Activated CD4-positive, alpha-beta T cell treated with anti-CD3 and anti-CD28 coated beads, Interleukin-2, amount 10 ng/mL, durations not matched to agents 7 days and 5 days (primary cell): ENCODE measurements at places on chromosomes 7 and 10.

- H3K27ac ChIP-seq: no peak overlapping the region
- H3K4me1 ChIP-seq: no peaks in the 10 kb centered on the region
- H3K27me3 ChIP-seq: no peaks in the 10 kb centered on the region
- no peaks in the 10 kb centered on the region for H3K36me3 ChIP-seq
- H3K4me3 ChIP-seq: no peak overlapping the region
- no peak for DNase-seq
Observed at GRCh38 chr7:47573758-47574481, 8.0 kb downstream of the TNS3 start.

DNA sequence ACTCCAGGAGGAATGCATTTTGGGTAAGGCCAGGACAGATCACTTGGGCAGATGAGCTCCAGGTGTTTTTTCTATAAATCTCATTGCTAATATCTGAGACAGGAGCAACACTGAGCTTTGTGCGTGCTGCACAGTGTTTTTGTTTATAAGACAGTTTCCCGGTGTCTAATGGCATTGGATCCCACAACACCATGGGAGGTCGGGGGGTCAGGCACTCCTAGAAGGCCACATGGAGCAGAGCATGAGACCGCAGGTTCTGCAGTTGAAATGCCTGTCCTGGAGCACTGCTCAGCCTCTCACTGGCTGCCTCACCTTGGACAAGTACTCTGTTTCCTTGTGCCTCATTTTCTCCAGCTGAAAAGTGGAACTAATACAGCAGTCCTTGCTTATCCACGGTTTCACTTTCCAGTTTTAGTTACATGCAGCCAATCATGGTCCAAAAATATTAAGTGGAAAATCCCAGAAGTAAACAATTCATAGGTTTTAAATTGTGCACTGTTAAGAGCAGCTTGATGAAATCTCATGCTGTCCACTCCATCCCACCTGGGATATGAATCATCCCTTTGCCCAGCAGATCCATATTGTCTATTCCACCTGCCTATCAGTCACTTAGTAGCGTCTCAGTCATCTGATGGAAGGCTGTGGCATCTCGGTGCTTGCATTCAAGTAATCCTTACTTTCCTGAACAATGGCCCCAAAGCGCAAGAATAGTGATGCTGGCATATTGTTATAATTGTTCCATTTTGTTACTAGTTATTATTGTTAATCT lies 35.2 kb downstream of the ATXN7L1 start:
- H3K4me3 ChIP-seq: no peak overlapping the region
- H3K4me1 ChIP-seq: peaks cover 13% of the 10 kb centered on the region
- peaks cover 11% of the 10 kb centered on the region for H3K36me3 ChIP-seq
- no peaks in the 10 kb centered on the region for H3K27me3 ChIP-seq
- DNase-seq: no peak

DNA sequence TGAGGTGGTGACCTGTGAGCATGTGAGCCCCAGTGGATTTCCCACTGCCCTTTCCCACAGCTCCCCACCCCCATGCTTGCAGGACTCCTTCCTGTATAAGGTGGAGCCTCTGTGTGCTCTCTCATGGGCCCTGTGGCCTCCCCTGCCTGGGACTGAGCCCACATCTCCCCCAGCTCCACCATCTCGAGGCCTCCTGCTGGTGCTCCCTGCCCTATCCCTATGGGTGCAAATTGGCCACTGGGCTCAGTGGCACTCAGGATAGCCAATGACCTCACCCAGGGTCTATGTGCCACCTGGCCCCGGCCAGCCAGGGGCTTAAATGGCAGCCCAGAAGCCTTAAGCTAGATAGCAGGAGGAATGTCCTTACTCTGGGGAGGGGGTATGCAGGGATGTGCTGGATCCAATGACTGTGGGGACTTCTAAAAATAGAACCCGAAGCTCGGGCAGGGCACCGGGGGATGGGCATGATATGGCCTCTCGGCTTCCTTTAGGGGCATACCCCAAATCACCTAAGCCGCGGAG lies 2.0 kb downstream of the LDB3 start:
- DNase-seq: no peak
- H3K4me3 ChIP-seq: no peak overlapping the region
- H3K4me1 ChIP-seq: no peaks in the 10 kb centered on the region
- H3K36me3 ChIP-seq: no peaks in the 10 kb centered on the region
- no peaks in the 10 kb centered on the region for H3K27me3 ChIP-seq

DNA sequence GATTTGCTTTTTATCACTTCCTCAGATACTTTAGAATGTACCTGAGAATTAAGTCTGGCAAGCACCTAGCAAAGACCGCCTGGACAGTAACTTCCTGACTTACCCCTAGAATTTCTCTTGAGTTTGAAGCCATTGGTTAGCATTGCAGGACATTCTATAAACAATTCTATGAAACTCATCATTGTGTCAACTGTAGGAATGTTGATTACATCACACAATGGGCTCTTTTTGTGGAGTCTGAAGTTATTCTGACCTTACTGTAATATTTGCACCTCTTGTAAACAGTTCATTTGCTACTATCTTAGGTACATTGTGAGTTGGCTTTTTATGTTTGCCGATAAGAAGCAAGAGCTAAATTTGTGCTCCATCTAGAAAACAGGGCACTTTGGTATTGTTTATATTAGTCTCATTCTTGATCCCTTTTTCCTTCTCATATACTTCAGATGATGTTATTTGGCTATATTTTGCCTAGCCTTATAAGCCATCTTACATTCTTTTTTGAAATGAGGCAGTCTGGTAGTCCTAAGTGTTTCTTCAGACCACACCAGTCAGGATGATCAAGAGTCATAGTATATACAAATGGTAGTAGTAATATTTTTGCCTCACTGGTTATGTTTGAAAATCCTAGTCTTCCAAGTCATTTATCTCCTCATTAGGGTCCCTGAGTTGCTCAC lies 52.4 kb downstream of the CASD1 start:
- H3K27me3 ChIP-seq: no peaks in the 10 kb centered on the region

- H3K27ac ChIP-seq: no peak overlapping the region
- DNase-seq: no peak
- H3K4me1 ChIP-seq: peaks cover 20% of the 10 kb centered on the region
Observed at GRCh38 chr7:127850195-127850594, 181.0 kb downstream of the LRRC4 start.

DNA sequence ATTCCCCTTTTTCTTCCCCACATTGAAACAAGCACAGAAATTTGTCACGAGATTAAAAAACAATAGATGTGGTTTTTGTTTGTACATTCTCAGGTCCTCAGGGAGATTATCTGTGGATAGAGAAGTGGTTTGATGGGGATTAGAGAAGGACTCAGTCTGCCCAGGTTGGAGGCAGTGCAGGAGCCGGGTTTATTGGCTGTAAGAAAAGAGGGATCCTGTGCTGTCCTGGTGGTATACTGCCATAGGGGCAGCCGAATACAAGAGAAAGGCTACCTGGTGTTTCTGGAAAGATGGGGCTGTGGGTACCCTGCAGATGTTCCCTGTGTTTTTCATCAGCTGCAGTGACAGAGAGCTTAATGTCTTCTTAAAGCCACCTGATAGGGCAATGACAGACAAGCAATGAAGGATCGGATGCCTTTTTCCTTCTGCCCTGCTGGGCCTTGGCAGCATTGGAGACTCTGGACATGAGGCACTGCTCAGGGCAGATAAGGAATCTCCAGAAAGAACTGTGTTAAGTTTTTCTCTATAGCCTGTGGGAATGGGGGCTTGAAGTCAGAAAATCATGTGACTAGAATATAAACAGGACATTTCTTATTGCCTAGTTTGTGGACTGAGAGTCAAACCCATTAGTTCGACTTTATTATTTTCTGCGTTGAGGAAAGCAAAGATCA lies 18.1 kb upstream of the GPR141 start:
- H3K4me3 ChIP-seq: no peak overlapping the region
- no peaks in the 10 kb centered on the region for H3K36me3 ChIP-seq
- no peak for DNase-seq
- H3K27me3 ChIP-seq: peaks cover 17% of the 10 kb centered on the region
- H3K4me1 ChIP-seq: no peaks in the 10 kb centered on the region
- no peak overlapping the region for H3K27ac ChIP-seq

GRCh38 chr7:92964141-92964540 lies 127.8 kb upstream of the CDK6 start:
- no peaks in the 10 kb centered on the region for H3K4me1 ChIP-seq
- no peak for DNase-seq
- H3K36me3 ChIP-seq: no peaks in the 10 kb centered on the region
- no peak overlapping the region for H3K27ac ChIP-seq
- peaks cover 8% of the 10 kb centered on the region for H3K27me3 ChIP-seq

DNA sequence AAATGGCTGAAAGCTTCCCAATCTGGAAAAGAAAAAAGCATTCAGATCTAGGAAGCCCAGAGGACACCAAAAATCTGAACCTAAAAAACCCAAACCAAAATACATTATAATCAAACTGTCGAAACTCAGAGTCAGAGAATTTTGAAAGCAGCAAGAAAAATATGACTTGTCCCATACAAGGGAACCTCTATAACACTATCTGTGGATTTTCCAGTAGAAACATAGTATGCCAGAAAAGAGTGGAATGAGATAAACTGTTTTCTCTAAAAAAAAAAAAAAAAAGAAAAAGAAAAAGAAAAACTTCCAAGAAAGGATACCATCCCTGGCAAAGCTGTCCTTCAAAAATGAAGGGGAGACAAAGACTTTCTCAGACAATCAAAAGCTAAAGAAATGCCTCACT lies 179.0 kb downstream of the POM121L12 start:
- no peak overlapping the region for H3K27ac ChIP-seq
- DNase-seq: no peak
- no peaks in the 10 kb centered on the region for H3K36me3 ChIP-seq
- no peaks in the 10 kb centered on the region for H3K4me1 ChIP-seq
- no peaks in the 10 kb centered on the region for H3K27me3 ChIP-seq

GRCh38 chr7:151075662-151075971 lies 5.0 kb downstream of the FASTK start:
- H3K36me3 ChIP-seq: peaks cover 11% of the 10 kb centered on the region
- no peak for DNase-seq
- H3K4me3 ChIP-seq: no peak overlapping the region
- no peaks in the 10 kb centered on the region for H3K27me3 ChIP-seq
- peaks cover 20% of the 10 kb centered on the region for H3K4me1 ChIP-seq

GRCh38 chr7:4113976-4114375 lies 568.1 kb upstream of the FOXK1 start:
- H3K27ac ChIP-seq: no peak overlapping the region
- H3K27me3 ChIP-seq: no peaks in the 10 kb centered on the region
- H3K4me1 ChIP-seq: no peaks in the 10 kb centered on the region
- no peak overlapping the region for H3K4me3 ChIP-seq
- no peak for DNase-seq

DNA sequence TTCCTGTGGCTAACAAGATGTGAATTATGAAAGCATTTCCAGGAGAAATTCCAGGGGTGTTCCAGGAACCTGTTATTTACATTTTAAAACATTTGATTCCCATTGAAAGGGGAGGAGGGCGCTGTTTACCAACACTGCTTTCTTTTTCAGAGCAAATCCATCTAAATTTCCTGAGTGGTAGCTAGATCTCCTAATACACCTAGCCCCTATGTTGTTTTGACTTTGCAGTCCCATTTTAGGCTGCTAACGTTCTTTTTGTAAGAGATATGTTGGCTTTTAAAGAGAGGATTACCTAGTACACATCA lies 130.8 kb downstream of the TCF7L2 start:
- H3K4me1 ChIP-seq: no peaks in the 10 kb centered on the region
- no peak overlapping the region for H3K27ac ChIP-seq
- no peaks in the 10 kb centered on the region for H3K36me3 ChIP-seq
- DNase-seq: no peak
- no peak overlapping the region for H3K4me3 ChIP-seq

DNA sequence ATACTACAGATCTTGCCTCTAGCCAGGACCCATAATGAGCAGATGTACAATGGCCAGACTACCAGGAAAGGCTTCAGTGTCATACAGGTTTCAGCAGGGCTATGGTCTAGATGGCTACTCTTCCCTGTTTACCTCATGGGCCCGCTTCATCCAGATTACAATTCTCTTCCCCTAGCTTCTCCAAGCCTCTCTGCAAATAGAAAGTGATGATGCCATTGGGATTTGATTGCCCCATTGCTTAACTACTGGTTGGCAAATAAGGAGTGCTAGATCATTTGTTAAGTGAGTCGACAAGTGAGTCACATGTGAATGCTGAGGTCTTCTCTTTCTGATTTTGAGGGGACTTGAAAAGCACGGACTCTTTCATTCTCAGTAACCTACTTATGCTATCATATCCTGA lies 361.5 kb upstream of the LRRTM3 start:
- H3K4me3 ChIP-seq: no peak overlapping the region
- no peaks in the 10 kb centered on the region for H3K27me3 ChIP-seq
- no peaks in the 10 kb centered on the region for H3K4me1 ChIP-seq
- no peaks in the 10 kb centered on the region for H3K36me3 ChIP-seq
- no peak for DNase-seq
- no peak overlapping the region for H3K27ac ChIP-seq

DNA sequence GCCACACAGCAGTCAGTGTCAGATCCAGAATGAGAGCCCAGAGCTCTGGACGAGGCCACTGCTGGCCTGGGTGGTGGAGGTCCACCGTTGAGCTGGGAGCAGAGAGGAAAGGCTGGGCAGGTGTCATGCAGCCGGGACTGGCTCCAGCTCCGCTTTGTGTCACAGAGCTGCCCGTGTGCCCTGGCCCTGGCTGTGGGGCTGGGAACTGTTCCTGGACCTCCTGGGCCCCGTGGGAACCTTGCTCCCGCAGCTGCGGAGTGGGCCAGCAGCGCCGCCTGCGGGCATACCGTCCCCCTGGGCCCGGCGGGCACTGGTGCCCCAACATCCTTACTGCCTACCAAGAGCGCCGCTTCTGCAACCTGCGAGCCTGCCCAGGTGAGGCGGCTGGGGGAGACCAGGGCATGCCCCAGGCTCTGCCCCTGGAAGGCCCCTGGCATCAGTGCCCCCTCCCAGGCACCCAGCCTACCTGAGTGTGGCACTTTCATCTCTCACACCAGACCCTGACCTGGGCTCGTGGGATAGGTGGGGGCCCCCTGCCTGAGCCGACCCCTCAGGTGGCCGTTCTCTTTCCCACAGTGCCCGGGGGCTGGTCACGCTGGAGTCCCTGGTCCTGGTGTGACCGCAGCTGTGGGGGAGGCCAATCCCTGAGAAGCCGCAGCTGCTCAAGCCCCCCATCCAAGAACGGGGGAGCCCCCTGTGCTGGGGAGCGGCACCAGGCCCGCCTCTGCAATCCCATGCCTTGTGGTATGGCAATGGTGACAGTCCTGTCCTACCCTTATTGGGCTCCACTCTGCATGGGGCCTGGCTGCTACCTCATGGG lies 18.8 kb upstream of the ZNF862 start:
- H3K27me3 ChIP-seq: no peaks in the 10 kb centered on the region
- no peak overlapping the region for H3K4me3 ChIP-seq
- DNase-seq: no peak
- no peaks in the 10 kb centered on the region for H3K4me1 ChIP-seq
- H3K27ac ChIP-seq: no peak overlapping the region
